ENCODE measurements at places on chromosomes 16 and 17.

- no peak for DNase-seq
Measured at GRCh38 chr16:81266680-81267095, 28.2 kb downstream of the BCO1 start.

- DNase-seq = no peak
Measured at GRCh38 chr17:27760069-27760885, 40.1 kb downstream of the NOS2 start.

GRCh38 chr17:37743875-37744632, 805 bp downstream of the HNF1B start:
- no peak for DNase-seq

DNA sequence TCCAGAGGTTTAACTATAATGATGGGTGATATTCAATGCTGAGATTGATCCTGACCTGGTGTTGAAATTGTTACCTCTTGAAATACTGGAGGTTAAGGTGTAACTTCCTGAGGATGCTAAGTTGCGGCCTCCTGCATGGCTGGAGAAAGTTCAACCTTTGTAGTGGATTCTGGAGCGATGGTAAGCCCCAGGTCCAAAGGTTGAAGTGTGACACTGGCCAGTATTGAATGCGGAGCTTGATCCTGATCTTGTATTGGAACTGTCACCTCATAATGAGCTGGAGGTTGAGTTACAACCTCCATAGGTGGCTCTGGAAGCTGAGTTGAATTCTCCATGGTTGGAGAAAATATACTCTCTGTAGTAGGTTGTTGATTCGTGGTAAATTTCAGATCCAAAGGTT, 17.0 kb downstream of the RDM1 start:
- no peak for DNase-seq

GRCh38 chr16:21608639-21609328, 9.4 kb downstream of the METTL9 start:
- no peak for DNase-seq

All from cerebellar nuclear complex (tissue), 1 donor.